Lower leg skin (tissue), 4 donors: ENCODE measurements at places on chromosomes 16 and 17. TPM values are rescaled to one million over a fixed set of nuclear protein-coding genes. Genes with fewer than 3 reads are reported as not detected.

Gene GCGR
- 0.25 TPM for total RNA-seq

Gene CDK3
- 6.2 TPM for total RNA-seq

Gene MVD
- 93.5 TPM for total RNA-seq

Gene GDPD1
- 5.5 TPM for total RNA-seq

Gene SLFN12L
- 0.58 TPM for total RNA-seq

Gene ST6GALNAC1
- total RNA-seq = 5.6 TPM

Gene OR1A1
- not detected for total RNA-seq
